Astrocyte of the spinal cord (primary cell): ENCODE measurements at places on chromosomes 12 and 14.

GRCh38 chr12:85018098-85018497, 18.0 kb downstream of the TSPAN19 start:
- DNase-seq = no peak

- peak; percentile 15 for DNase-seq
Measured at GRCh38 chr12:88529531-88530488, 50.5 kb downstream of the KITLG start.

DNA sequence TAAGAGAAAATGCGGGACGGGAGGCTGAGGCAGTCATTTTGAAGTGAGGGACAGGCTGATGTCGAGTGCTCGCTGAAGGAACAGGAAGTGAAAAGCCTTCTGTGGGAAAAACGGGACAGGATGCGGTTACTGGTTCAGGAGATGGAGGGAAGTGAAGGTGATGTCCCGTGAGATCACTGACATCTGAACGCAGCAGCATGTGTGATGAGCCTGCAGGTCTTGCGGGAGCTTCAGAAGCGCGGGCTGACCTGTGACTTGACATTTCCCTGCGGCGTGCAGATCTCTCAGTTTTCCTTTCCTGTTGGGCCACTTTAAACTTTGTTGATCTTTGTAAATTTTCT, 77.8 kb downstream of the DDX51 start:
- no peak for DNase-seq

- DNase-seq = no peak
Measured at GRCh38 chr14:52310541-52310940, 3.6 kb upstream of the PTGER2 start.

DNA sequence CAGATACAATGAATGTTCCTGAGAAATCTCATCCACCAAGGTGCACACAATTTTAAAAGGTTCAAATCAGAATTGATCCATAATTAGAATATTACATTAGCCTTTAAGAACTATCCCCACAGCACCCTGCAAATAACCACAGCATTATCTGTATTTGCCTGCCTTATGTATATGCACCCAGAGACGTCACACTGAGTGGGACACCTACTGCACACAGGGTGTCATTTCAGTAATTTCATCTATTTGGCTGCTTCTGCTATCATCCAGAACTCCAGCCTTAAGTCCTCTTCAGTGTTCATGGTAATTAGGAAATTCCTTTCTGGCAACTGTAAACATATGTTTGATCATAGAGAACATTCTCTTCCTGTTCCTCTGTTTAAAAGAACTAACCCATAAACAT, 298.4 kb downstream of the SYT1 start:
- DNase-seq = no peak

DNA sequence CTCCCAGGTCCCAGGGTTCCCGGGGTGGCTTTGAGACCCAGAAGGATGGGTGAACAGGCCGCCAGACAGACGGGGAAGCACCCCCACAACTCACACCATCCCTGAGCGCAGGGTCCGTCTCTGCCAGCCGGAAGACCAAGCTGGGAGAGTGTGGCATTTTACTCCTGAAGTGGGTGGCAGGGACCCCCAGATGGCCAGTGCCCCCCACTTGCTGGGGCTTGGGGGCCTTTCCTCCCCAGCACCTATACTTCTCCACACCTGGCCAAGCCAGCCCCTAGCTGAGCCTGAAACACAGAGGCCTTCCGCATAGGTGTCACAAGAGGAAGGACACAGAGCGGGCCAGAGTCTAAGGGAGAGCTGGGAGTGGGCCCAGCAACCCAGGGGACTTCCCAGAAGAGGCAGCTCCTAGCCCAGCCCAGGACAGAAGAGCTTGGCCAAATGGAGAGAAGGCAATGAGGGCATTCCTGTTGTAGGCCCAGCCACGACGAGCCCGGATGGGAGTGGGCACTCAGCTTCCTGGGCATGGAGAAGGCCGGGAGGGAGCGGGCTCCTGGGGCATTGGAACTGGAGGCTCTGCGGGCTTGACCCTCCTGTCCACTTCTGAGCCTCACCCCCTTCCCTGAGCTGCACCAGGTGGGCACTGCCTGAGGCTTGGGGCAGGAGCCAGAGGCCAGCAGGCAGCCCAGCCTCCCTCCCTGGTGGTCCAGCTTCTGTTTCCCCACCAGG, 3.3 kb downstream of the AHNAK2 start:
- no peak for DNase-seq

DNA sequence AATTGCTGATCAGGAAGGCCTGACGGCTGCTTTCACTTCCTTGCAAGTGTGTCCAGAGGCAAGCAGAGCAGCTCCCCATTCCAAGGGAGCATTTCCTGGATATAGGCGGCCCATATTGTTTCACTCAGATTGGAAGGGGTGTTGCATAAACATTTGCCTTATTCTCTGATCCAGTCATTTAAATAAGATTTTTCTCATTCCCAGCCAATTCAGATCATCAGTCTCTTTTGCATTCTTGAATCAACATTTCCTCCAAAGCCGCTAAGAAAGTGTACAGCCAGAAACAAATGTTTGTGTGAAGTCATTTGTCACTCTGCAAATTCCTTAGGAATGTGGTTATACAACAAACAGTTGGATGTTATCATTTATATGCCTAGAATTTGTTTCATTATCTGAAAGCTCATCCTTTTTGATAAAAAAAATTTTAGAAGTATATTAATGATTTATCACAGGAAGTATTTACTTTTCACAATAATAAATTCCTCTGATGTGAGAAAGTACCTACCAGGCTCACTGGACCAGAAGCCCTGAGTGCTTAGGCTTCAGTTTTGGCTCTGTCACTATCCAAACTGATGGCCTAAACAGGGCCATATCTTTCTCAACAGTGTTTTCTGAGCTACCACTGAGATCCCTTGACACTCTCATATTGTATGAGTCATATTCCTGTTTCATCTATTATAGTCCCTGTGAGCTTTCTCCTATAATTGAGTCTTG, 379.6 kb downstream of the CCDC91 start:
- DNase-seq = peak; percentile 32

DNA sequence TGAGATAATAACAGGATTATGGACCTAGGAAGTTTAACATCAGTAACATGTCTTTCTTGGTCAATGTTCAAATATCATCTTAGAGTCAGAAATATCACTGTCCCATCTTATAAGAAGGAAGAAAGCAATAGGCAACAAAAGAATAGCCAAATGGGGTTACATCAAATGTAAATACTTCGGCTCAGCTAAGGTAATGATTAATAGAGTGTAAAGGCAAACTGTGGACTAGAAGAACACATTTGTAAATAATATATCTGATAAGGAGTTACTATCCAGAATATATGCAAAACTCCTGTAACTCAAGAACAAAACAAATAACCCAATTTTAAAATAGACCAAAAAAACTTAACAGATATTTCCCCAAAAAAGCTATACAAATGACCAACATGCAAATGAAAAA, 630.3 kb downstream of the RPS29 start:
- DNase-seq = no peak

DNA sequence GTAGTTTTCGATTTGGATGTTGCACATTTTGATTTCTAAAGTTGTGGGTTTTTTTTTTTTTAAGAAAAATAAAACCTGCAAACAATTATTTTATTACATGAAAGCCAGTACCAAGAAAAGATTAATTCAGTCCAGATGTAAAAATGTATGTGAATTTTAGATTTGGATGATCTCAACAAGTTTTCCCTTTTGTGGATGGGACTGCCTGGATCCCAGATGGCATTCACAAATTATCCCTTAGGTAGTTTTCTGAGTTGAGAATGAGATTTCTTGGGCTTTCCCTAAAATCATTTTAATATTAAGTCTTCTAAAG, 2.8 kb downstream of the FRMD6 start:
- DNase-seq = no peak

DNA sequence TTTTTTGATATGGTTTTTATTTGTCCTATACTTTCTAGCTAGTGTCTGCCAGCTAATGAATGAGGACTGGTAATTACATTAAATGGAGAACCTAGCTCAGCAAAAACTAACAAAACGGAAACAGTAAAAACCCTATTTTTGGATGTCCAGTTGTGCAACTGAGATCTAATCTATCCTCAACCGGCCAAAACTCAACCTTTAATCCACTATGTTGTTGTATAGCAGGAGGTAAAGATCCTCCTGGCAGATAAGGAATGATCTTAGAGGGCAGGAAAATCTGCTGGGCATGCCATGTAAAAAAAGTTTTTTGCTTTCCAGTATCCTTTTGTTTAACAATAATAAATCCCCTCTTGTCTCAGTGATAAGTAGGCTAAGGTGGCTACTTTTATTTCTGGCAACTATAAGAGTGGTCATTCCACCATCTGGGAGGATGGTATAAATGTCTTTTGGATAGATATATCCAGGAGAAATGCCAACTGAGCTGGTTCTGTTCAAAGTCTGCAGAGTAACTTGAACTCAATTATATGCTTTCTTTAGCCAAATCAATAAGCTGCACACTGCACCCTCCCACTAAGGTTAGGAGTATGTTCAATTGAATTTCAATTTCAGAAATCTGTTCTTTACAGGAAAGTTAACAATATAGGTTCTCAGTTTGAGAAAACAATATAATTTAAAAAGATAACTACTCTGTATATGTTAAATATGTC, 40.1 kb downstream of the WASHC3 start:
- no peak for DNase-seq

- no peak for DNase-seq
Measured at GRCh38 chr14:68716698-68717097, 76.2 kb downstream of the ZFP36L1 start.

DNA sequence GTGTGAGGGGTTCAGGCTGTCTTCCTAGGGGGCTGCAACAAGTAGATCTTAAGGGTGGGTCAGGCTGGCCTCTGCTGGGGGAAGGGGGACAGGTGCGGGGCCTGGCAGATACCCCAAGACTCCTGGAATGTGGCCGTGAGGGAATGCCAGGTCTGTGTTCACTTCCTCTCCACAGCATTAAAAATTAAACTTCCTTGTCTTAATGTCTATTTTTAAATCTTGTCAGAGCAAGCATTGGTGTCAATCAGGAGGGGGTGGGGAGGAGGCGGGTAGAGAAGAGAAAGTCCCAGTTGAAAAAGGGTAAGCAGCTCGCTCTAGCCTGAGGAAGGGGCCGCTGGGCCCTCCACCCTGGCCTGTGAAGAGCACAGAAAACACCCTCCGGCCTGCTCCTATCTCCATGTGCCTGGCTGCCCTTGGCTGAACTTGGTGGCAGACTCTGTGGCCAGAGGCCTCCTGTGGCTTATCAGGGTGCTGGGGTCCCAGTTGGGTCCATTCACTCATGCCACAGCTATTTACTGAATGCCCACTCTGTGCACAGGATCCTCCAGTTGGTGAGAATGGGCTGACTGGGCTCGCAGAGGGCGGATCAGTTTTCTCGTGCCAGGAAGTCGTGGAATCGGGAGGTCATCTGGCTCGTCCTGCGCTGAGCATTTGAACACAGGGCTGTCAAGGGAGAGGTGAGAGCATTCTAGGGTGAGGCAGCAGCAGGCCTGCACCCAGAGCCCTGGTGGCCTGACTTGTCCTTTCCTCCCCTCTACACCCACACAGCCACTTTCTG, 128.8 kb downstream of the TSPAN9 start:
- DNase-seq = no peak

DNA sequence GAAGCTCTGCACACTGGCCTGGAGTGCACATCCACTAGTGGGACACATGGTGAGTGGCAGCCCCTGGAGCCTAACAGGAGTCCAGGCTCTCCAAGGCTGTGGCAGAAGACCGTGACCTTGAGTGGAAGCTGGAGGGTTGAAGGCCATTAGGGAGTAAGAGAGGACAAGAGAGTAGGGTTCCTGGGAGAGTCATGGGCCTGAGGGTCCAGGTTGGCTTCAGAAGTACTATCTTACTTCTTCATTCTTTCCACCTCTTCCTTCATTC, 406 bp downstream of the IL23A start:
- no peak for DNase-seq

DNA sequence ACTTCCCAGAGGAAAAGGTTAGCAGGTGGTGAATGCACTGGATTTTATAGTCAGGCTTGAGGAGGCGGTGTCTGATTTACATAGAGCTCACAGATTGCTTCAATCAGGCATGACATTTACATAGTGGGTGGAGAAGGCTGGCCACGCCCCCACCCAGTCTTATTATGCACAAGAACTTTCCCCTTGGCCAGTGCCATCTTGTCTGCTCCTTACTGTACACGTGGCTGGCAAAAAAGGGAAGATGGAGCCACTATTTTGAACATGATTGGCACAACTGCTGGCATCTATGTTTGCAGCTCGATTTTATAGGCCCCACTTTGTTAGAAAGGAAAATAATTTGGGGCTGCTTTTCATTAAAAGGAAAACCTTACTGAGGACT, 10.9 kb upstream of the LGMN start:
- DNase-seq = peak; percentile 20

DNA sequence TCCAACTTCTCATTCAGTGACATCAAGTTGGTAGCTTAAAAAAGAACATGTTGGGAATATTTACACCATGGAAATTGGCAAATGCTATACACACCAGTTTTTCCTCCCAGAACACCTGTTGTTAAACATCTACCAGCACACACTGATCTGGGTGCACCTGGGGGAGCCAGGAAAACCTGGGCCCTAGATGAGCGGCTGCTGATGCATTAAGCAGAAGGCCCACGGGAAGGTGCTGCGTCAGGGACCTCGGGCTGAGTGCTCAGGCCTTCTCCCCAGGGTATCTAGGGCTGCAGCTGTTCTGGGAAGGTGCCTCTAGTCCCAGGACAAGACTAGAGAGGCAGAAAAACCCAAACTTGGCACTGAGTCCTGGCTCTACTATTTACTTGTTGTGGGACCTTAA, 2.8 kb upstream of the NGB start:
- no peak for DNase-seq

DNA sequence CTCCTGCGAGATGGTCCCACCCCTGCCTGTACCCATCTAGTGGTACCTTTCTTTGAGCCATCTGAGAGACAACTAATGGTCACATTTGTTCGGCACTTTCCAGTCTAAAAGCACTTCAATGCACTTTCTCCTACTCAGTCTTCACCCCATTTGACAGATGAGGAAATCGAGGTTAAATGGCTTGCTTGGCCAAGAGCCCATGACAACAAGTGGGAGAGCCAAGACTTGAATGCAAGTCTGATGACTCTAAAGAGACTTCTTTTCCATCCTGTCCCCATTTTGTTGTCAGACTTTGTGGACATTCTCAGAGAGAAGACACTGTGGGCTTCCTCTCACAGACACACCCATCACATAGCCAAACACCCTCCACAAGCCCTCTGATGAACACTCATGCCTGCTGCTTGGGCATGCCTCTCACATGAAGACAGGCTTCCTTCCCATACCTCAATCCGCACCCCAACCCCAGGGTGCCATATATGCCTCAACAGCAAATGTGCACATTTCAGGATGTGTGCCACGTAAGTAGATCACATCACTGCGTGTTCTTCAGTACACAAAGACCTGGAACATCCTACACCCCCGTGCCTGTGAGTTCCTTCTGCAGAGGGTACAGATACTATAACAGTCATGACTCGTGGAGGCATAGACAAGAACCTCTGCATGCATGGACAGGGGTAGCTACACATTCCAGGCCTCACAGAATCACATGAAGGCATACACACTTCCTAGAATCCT, 805 bp downstream of the MYH7 start:
- DNase-seq = no peak

GRCh38 chr14:100073576-100074430, 8.6 kb downstream of the EVL start:
- no peak for DNase-seq

- DNase-seq = no peak
Measured at GRCh38 chr14:76866456-76866855, 40.2 kb downstream of the LRRC74A start.
